Sigmoid colon (tissue), 7 donors: ENCODE measurements at places on chromosomes 7 and 10. TPM values are rescaled to one million over a fixed set of nuclear protein-coding genes. Genes with fewer than 3 reads are reported as not detected.

Gene ABCB1
- 4.6 TPM for total RNA-seq

Gene SPDYE8
- not detected for total RNA-seq

Gene ABCB4
- total RNA-seq, result 1.4 TPM

Gene C10orf90
- 1.1 TPM for total RNA-seq

Gene FGFR2
- total RNA-seq, result 113 TPM

Gene TMEM209
- 6.5 TPM for total RNA-seq

DNA sequence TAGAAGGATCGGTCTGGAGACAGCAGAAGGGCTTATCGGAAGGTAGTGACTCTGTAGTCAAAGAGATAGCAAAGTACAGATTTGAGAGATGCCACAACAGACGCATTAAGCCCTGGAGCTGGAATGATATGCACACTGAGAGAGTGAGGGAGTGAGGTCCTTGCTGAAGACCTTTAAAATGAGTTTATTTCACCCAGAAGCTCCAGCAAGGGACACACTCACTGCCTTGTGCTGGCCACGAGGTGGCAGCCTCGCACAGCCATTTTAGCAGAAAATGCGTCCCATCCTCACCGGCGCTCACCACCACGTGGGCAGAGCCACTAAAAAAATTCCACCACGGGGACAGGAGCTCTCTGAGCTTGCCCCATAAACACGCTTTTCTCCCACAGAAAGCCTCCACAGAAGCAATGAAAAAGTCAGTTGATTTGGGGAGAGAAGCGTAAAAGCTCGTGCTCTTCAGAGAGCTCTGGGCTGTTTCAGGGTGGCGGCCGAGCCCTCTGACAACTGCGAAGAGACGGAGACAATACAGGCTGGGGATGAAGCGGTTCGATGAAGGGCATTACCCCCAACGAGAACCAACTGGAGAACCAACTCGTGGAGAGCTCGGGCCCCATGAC, 163.0 kb upstream of the KLF14 start:
- no peaks in the 10 kb centered on the region for H3K27me3 ChIP-seq
- no peak overlapping the region for H3K4me3 ChIP-seq

DNA sequence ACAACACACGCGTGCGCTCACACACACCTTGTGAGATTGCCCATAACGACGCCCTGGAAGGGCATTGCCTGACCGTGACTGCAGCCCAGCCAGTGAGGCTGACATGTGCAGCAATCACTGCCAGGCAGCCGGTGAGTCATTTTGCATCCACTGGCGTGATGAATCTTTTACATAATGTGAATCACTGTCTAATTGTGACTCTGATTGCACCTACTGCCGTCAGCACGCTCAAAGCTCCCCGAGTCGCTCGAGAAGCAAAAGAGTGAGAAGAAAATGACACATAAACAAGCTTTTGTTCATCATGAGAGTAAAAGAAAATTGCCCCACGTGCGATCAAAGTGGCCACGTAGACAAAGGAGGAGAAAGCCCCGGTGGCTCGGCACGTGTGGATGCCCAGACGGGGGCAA, 117.4 kb upstream of the PFKP start:
- no peaks in the 10 kb centered on the region for H3K36me3 ChIP-seq
- H3K4me3 ChIP-seq, result no peak overlapping the region
- no peak overlapping the region for H3K27ac ChIP-seq
- no peaks in the 10 kb centered on the region for H3K27me3 ChIP-seq
- H3K4me1 ChIP-seq, result no peaks in the 10 kb centered on the region
- DNase-seq, result no peak

DNA sequence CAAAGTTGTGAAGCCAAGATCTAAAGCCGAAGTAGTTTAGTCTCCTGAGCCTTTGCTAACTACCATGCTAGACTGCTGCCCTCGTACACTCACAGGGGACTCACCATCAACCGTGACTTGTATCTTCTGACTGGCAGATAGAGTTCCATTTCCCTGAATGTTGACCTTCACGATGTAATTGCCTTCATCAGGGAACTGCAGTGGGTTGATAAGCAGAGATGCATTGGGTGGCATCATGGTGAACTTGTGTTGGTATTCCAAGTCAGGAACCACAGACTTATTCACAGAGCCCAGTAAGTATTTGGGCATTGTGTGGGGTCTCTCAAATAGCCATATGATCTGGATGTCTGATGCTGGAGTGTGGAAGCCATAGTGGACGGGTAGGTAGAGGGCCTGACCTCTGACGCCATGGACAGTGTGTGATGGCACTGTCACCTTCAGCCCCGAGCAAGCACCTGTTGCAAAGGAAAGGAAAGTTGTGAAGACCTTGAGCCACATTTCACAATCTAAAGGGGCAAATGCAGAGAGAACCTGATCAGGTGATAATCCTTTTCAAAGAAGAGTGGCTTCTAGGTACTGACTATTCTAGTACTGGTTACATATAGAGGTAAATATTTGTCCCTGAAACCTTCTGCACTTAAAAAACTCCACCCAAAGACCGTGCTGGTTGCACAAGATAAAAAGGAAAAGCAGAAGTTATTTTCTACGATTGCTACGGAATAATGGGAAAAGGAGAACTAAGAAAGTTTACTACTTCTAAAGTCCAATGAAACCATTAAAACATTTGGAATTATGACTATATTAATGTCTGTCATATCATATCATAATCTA, 7.1 kb downstream of the HEPACAM2 start:
- DNase-seq, result no peak
- no peaks in the 10 kb centered on the region for H3K4me1 ChIP-seq
- no peaks in the 10 kb centered on the region for H3K27me3 ChIP-seq
- no peaks in the 10 kb centered on the region for H3K36me3 ChIP-seq

GRCh38 chr7:69359003-69359700, 239.1 kb upstream of the AUTS2 start:
- no peak overlapping the region for H3K4me3 ChIP-seq
- no peaks in the 10 kb centered on the region for H3K36me3 ChIP-seq
- no peak overlapping the region for H3K27ac ChIP-seq
- H3K27me3 ChIP-seq, result no peaks in the 10 kb centered on the region
- no peak for DNase-seq

GRCh38 chr10:103111918-103112877, 80.9 kb downstream of the NT5C2 start:
- no peak for DNase-seq
- peaks cover 28% of the 10 kb centered on the region for H3K4me1 ChIP-seq
- no peaks in the 10 kb centered on the region for H3K27me3 ChIP-seq

DNA sequence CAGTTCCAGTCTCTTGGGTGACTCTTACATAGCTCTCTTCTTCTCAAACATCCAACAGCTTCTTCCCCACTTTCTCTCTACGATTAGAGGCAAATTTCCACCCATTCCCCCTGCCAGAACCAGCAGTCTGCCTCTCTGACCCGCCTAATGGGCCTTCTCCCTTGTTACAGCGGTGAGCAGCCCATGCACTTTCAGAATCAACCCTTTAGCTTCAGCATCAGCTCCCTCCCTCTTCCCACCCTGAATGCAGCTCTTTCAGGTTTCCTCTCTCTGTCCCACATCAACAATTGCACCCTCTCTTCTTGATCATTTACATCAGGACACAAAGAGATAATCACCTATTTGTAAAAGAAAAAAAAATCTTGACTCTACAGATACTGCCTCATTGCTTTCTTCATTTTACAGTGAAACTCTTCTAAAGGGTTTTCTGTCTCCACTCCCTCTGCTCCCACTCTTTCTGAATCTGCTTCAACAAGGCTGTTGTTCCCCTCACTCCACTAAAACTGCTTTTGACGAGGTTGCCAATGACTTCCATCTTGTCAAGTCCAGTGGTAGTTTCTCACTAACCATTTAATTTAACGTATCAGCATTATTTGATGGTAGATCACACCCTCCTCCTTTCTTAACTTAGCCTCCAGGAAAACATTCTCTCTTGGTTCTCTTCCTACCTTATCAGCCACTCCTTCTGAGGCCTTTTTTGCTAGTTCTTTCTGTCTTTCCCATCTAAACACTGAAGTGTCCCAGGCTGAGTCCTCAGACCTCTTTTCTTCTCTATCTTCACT, 106.6 kb downstream of the NPY start:
- H3K27ac ChIP-seq, result no peak overlapping the region
- DNase-seq, result no peak
- H3K4me3 ChIP-seq, result no peak overlapping the region
- H3K36me3 ChIP-seq, result no peaks in the 10 kb centered on the region
- H3K27me3 ChIP-seq, result no peaks in the 10 kb centered on the region

GRCh38 chr7:68434857-68435256, 1163.4 kb upstream of the AUTS2 start:
- DNase-seq, result no peak
- no peaks in the 10 kb centered on the region for H3K27me3 ChIP-seq
- H3K27ac ChIP-seq, result no peak overlapping the region
- no peaks in the 10 kb centered on the region for H3K36me3 ChIP-seq
- no peak overlapping the region for H3K4me3 ChIP-seq

DNA sequence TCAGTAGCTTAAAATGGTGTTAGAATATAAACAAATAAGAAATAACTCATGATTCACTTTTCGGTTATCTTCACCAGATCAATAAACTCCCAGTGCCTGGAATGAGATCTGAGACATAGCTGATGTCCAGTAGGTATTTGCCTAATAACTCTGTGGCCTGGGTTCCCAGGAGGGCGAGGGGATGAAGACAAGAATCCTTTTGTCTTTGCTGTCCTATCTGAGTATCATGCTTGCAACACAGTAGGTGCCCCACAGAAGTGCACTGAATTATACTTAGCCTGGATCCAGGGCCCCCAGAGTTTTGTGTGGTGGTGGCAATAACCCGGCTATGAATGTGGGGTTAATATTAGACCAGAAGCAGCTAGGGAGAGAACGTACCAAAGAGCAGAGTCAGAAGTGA, 350.1 kb upstream of the AOAH start:
- H3K27ac ChIP-seq, result no peak overlapping the region
- no peaks in the 10 kb centered on the region for H3K4me1 ChIP-seq
- DNase-seq, result no peak
- H3K4me3 ChIP-seq, result no peak overlapping the region
- H3K27me3 ChIP-seq, result no peaks in the 10 kb centered on the region

DNA sequence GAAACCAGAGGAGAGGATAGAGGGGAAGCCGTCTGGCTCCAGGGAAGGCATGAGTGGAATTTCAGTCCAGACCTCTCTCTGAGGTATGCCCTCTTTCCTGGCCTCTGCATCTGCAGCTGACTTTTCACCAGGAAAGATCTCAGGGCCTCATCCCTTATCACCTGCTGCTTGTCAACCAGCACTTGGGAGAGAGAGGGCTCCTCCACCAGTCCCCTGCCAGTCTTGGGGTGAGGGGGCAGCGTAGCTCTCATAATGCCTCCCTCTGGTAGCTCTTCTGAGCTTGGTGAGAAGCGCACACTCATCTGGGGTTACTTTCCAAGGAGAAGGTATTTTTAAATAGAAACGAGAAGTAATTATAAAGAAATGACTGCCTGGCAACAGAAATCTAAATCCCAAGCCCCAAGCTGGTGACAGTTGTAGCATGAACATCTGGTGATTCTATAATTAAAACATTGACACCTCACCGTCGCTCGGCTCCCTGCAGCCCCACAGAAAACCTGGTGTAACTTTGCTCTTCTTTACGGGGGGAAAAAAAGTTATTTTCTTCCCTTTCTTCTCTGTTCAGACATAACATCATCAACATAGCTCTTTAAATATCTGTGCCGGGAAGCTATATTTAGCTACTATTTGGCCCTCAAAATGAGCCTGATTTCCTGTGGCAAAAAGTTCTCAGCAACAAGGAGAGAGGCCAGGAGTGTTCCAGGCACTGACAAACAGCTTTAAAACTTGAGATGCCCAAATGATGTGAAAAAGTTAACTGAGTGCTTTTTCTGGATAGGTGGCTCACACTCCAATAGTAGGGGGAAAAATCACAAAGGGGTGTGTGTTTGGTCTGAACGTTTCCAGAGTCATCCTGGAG, 26.9 kb downstream of the HIP1 start:
- no peaks in the 10 kb centered on the region for H3K4me1 ChIP-seq
- no peaks in the 10 kb centered on the region for H3K36me3 ChIP-seq
- H3K27ac ChIP-seq, result peak overlapping the region; percentile 61
- no peak for DNase-seq
- no peaks in the 10 kb centered on the region for H3K27me3 ChIP-seq
